Activated B cell treated with CpG ODN at 0.5 μM for 24 hours (primary cell): ENCODE measurements at places on chromosomes 7 and 10.

- H3K4me3 ChIP-seq: no peak overlapping the region
- H3K27me3 ChIP-seq: no peaks in the 10 kb centered on the region
- no peak for DNase-seq
- peaks cover 81% of the 10 kb centered on the region for H3K36me3 ChIP-seq
- H3K27ac ChIP-seq: no peak overlapping the region
- H3K4me1 ChIP-seq: peaks cover 5% of the 10 kb centered on the region
These were observed 116.8 kb downstream of the TRRAP start for GRCh38 chr7:98995111-98995510.

DNA sequence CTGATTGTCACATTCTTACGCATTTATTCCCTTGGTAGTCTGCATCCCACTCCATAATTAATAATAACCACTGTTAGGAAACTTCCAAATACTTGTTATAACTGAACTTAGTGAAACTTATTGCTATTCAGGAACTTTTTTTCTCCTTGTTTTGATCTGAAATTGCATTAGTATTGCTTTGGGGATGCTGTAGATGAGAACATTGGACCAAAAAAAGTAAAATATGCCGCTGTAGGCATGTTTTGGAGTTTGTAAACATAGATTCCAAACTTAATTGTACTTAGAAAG lies 1.7 kb downstream of the PPP1R9A start:
- peaks cover 15% of the 10 kb centered on the region for H3K4me1 ChIP-seq
- no peak overlapping the region for H3K27ac ChIP-seq
- peaks cover 45% of the 10 kb centered on the region for H3K27me3 ChIP-seq
- no peaks in the 10 kb centered on the region for H3K36me3 ChIP-seq
- DNase-seq: no peak
- H3K4me3 ChIP-seq: peak overlapping the region; percentile 71

DNA sequence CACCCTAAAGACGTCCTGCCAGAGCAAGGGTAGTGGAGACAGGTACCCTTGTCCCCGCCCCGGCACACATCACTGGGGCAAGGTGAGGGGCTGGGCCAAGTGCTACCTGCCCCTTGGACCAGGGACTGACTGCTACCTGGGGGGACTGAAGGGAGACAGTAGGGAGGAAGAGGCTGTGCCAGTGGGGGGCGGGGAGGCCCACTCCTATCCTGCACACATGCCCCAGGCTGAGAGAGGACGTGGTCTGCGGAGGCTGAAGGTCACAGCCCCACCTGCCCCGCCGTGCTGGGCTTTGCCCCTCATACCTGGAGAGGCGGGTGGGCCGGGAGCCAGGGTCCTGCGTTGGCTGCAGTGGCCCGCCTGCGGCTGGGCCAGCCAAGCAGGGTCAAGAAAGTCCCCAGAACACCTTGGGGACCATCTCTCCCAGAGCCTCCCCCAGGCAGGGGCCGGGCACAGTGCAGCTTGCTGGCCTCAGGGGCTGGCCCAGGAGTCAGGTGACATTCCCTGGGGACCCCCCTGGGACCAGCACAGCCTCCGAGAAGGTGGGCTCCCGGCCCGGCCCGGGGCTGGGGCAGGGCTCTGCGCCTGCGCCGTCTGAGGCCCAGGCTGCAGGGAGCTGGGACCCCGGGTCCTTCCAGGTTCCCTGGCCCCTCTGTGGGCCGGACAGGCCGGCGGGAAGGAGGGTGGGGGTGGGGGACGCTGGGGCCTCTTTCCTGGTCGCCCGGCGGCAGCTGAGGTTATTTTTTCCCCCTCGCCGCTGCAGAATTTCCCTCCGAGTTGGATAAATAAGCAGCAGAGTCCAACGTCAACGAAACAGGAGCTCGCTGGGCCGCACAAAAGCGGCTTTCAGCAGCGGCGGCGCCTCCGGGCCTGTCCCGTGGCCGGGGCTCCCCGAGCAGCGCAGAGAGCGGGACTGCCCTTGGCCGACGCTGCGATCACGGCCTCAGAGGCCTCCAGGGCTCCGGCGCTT lies 9.8 kb upstream of the FZD9 start:
- DNase-seq: no peak
- peaks cover 11% of the 10 kb centered on the region for H3K27me3 ChIP-seq
- no peak overlapping the region for H3K27ac ChIP-seq
- H3K4me1 ChIP-seq: peaks cover 4% of the 10 kb centered on the region
- peak overlapping the region; percentile 46 for H3K4me3 ChIP-seq

GRCh38 chr7:42685911-42686310 lies 226.0 kb downstream of the C7orf25 start:
- peaks cover 6% of the 10 kb centered on the region for H3K27me3 ChIP-seq
- H3K4me3 ChIP-seq: no peak overlapping the region
- DNase-seq: no peak
- H3K27ac ChIP-seq: no peak overlapping the region
- no peaks in the 10 kb centered on the region for H3K4me1 ChIP-seq
- H3K36me3 ChIP-seq: no peaks in the 10 kb centered on the region

DNA sequence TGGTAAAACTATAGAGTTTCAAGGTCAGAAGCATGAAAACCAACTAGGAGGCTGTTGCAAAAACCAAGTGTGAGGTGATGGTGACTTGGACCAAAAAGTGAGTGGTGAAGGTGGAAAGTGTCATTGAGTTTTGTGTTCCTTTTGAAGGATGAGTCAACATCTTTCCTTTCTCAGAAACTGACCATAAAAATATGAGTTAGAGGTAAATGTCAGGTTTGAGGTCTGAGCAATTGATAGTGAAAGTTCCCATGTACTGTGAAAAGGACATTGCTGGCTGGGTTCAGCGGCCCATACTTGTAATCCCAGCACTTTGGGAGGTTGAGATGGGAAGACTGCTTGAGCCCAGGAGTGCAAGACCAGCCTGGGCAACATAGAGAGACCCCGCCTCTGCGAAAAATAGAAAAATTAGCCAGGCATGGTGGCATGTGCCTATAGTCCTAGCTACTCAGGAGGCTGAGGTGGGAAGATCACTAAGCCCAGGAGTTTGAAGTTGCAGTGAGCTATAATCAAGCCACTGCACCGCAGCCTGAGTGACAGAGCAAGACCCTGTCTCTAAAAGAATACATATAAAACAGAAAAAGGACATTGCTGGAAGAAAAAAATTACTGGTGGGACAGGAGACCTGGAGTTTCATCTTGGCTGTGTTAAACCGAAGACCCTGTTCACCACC lies 89.3 kb upstream of the ARID5B start:
- H3K4me1 ChIP-seq: no peaks in the 10 kb centered on the region
- H3K27me3 ChIP-seq: no peaks in the 10 kb centered on the region
- H3K36me3 ChIP-seq: no peaks in the 10 kb centered on the region
- no peak overlapping the region for H3K27ac ChIP-seq

GRCh38 chr7:100852048-100852872 lies at the start of gene SLC12A9:
SLC12A9 (plus strand) TSS chr7:100852713; CDS start chr7:100854198, 1,485 bp downstream.
- peaks cover 21% of the 10 kb centered on the region for H3K4me1 ChIP-seq
- H3K4me3 ChIP-seq: peak within 1 kb of the TSS; percentile 89
- H3K27me3 ChIP-seq: no peaks in the 10 kb centered on the region
- peak within 1 kb of the TSS; percentile 75 for H3K27ac ChIP-seq
- DNase-seq: peak; percentile 83
- peaks cover 18% of the 10 kb centered on the region for H3K36me3 ChIP-seq

- H3K36me3 ChIP-seq: no peaks in the 10 kb centered on the region
- peak overlapping the region; percentile 11 for H3K4me3 ChIP-seq
- H3K27ac ChIP-seq: no peak overlapping the region
- DNase-seq: no peak
- H3K4me1 ChIP-seq: peaks cover 2% of the 10 kb centered on the region
These were observed 27.3 kb downstream of the AGAP3 start for GRCh38 chr7:151113344-151114150.

GRCh38 chr7:68613897-68614296 lies 984.4 kb upstream of the AUTS2 start:
- no peaks in the 10 kb centered on the region for H3K36me3 ChIP-seq
- H3K27ac ChIP-seq: no peak overlapping the region
- H3K4me3 ChIP-seq: no peak overlapping the region
- no peaks in the 10 kb centered on the region for H3K4me1 ChIP-seq
- no peaks in the 10 kb centered on the region for H3K27me3 ChIP-seq

DNA sequence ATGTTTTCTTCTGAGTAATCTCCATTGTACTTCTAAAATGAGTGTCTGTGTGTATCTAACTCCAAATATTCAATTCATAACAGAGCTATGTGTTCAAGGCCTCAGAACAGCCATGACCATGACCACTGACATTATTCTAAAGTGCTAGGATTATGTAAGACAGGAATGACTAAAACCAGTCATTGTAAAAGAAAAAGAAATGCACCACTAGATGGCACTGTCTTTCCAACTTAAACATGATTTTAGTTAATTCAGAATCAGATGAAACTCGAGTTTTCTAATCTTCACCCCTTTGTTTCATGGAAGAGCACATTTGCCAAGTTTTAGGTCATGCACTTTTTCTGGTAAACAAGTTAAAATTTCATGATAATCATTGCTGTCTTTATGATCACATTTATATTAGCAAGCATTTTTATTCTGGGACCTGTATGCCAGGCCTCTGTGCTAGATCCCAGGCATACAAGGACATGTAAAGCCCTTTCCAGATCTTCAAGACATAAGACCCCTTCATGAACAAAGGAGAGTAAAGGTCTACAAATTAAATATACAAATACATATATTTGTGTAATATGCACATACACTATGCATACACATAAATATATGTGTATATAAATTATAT lies 26.1 kb upstream of the RSU1 start:
- H3K4me1 ChIP-seq: no peaks in the 10 kb centered on the region
- H3K4me3 ChIP-seq: no peak overlapping the region
- H3K27ac ChIP-seq: no peak overlapping the region
- no peaks in the 10 kb centered on the region for H3K27me3 ChIP-seq
- no peaks in the 10 kb centered on the region for H3K36me3 ChIP-seq
- no peak for DNase-seq

DNA sequence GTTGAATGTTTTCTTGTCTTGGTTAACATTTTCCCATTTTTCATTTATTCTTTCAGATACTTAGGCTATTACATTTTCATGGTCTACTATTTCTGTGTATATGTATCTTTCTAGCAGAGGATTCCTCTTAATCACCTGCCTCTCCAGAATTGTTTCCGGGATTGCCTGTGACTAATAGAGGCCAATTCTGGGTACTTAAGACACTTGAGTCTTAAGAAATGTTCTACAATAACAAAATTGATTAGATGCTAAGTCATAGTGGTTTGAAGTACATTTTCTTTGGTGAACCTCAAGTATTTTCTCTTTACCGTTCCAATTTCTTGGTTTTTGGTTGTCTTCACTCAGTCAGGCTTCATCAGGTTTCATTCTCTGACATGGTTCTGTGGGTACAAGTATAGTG lies 26.4 kb downstream of the BBS9 start:
- H3K27me3 ChIP-seq: no peaks in the 10 kb centered on the region
- H3K27ac ChIP-seq: no peak overlapping the region
- H3K36me3 ChIP-seq: peaks cover 31% of the 10 kb centered on the region
- DNase-seq: no peak

DNA sequence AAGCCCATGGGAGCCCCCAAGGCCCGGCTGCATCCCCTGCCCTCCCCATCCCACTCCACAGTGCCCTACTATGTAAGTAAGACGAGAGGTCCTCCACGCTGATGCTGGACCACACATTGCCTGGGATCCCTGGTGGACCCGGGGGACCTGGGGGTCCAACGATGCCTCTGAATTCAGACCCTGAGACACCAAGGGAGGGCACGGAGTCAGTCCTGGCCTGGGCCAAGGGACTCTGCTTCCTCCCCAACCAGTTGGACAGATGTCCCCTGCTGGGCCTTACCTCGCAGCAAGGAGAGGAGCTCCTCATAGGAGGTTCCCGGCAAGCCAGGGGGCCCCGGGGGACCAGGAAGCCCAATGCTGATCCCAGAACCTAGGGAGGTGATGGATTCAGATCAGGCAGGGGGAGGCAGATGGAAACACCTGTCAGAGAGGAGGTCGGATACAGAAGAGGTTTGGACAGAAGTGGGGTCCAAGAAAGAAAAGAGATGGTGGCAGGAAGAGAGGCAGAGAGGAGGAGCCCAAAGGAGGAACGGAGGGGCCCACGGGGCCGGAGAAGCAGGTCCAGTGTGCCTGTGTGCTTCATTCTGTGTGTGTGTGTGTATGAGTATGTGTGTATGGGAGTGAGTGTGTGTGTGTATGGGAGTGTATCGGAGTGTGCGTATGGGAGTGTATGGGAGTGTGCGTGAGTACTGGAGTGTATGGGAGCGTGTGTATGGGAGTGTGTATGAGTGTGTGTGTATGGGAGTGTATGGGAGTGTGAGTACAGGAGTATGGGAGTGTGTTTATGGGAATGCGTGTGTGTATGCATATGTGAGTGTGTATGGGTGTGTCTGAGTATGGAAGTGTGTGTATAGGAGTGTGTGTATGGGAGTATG lies 50.2 kb downstream of the COL17A1 start:
- H3K4me3 ChIP-seq: no peak overlapping the region
- no peak for DNase-seq
- no peak overlapping the region for H3K27ac ChIP-seq
- no peaks in the 10 kb centered on the region for H3K4me1 ChIP-seq

DNA sequence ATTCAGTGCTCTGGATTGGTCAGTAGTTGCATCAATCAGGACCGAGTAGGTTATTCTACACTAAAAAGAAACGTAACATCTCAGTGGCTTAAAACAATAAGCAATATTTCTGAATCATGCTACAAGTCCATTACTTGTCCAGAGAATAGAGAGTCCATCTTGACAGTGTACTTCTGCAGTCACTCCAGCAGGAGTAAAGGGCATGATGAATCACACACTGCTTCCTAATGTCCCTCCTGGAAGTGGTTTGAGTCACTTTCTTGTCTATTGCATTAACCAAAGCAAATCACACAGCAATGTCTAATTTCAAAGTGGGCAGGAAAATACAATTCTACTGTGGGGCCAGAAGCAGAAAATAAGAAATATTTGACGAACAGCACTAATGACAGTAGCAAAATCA lies 124.8 kb downstream of the TSPAN12 start:
- no peaks in the 10 kb centered on the region for H3K27me3 ChIP-seq
- no peak overlapping the region for H3K4me3 ChIP-seq
- DNase-seq: no peak
- H3K36me3 ChIP-seq: no peaks in the 10 kb centered on the region
- H3K4me1 ChIP-seq: no peaks in the 10 kb centered on the region

DNA sequence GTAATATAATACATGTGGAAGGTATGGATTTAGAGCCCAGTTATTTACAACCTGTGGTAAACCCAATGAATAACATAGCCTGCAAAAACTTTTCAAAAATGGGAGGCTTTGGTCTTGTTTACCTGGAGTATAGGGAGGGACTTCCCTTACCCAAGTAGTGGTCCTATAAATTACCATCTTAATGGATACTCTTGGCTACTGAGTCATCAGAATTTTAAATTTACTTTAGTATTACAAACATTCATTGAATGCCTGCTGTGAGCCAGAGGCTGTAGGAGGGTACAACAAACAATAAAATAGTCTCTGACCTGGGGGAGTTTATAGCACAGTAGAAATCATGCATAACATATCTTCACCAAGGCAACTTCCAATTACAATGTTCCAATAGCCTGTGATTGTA lies 365.1 kb downstream of the BBS9 start:
- no peaks in the 10 kb centered on the region for H3K4me1 ChIP-seq
- no peak overlapping the region for H3K4me3 ChIP-seq
- no peaks in the 10 kb centered on the region for H3K36me3 ChIP-seq
- DNase-seq: no peak
- no peaks in the 10 kb centered on the region for H3K27me3 ChIP-seq
- no peak overlapping the region for H3K27ac ChIP-seq
